ENCODE measurements at places on chromosomes 16 and 17. TPM values are rescaled to one million over a fixed set of nuclear protein-coding genes. Genes with fewer than 3 reads are reported as not detected.

- H3K27ac ChIP-seq: no peak overlapping the region
- H3K4me3 ChIP-seq: no peak overlapping the region
- no peaks in the 10 kb centered on the region for H3K36me3 ChIP-seq
- ATAC-seq: no peak
- peaks cover 6% of the 10 kb centered on the region for H3K4me1 ChIP-seq
These were observed 10.4 kb upstream of the WFDC1 start for GRCh38 chr16:84284154-84284722.

DNA sequence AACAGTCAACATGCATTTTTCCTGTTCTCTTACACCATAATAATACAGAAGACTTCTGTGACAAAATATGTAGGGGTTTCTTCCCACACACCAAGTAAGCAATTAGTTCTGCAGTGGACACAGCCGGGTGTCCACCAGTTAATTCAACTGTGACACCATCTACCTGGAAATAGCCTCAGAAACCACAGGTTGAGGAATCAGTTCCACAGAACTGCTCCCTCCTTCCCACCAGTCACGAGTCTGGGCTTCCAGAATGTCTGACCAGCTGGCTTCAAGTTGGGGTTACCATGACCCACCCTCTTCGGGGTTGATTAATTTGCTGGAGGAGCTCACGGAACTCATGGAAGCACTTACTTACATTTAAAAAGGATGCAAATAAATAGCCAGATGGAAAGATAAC is 13.6 kb upstream of the CCL5 start:
- no peak overlapping the region for H3K4me3 ChIP-seq
- no peak for ATAC-seq
- peaks cover 4% of the 10 kb centered on the region for H3K27me3 ChIP-seq
- H3K36me3 ChIP-seq: no peaks in the 10 kb centered on the region

DNA sequence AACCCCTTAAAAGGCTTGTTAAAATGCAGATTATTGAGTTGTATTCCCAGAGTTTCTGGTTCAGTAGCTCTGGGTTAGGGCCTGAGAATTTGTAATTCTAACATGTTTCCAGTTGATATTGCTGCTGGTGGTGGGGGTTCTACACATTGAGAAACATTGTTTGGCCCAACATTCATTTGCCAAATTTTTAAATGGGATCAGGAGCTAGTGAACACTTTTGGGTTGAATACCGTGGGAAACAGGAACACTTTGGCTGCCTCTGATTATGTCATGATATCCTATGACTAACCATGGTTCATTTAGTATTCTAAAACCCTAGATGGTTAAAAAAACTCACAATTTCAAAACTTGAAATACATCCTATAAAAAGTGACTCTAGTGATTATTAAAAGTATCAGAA is 89.3 kb downstream of the RPGRIP1L start:
- ATAC-seq: no peak
- no peaks in the 10 kb centered on the region for H3K4me1 ChIP-seq
- H3K27me3 ChIP-seq: no peaks in the 10 kb centered on the region
- H3K36me3 ChIP-seq: no peaks in the 10 kb centered on the region
- H3K27ac ChIP-seq: no peak overlapping the region
- no peak overlapping the region for H3K4me3 ChIP-seq

SCARF1 gene
- 5.7 TPM for total RNA-seq

DNA sequence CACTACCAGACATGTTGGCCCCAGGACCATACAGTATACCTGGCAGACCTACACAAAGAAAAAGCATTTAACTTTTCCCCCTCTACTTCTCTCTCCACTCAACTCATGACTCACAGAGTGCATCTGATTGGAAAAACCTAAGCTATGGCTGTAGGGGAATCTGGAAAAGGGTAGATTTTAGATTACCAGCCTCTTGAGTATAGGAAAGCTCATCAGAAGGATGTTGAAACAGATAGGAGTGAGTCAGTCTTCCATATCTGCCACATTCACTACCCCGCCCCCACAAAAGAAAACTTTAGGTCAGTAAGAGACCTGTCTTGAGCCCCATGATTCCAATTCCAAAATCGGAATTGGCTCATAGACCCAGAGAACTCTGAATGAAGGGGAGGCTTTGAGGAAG is 12.3 kb downstream of the KRT9 start:
- no peak overlapping the region for H3K4me3 ChIP-seq
- peaks cover 51% of the 10 kb centered on the region for H3K27me3 ChIP-seq
- no peak overlapping the region for H3K27ac ChIP-seq
- H3K36me3 ChIP-seq: no peaks in the 10 kb centered on the region
- H3K4me1 ChIP-seq: no peaks in the 10 kb centered on the region

All from activated T-helper 17 cell treated with anti-CD3 and anti-CD28 coated beads, Interleukin-2, amount 50 U/mL, for 72 hours (primary cell).